ENCODE measurements at places on chromosomes 1 and 21.

- no peak for DNase-seq
These were observed 24.7 kb downstream of the KNCN start for GRCh38 chr1:46526691-46527291.

- peak; percentile 54 for DNase-seq
These were observed 9.7 kb upstream of the COL8A2 start for GRCh38 chr1:36134505-36135329.

GRCh38 chr21:42381347-42381984, 14.4 kb downstream of the TMPRSS3 start:
- peak; percentile 58 for DNase-seq

DNA sequence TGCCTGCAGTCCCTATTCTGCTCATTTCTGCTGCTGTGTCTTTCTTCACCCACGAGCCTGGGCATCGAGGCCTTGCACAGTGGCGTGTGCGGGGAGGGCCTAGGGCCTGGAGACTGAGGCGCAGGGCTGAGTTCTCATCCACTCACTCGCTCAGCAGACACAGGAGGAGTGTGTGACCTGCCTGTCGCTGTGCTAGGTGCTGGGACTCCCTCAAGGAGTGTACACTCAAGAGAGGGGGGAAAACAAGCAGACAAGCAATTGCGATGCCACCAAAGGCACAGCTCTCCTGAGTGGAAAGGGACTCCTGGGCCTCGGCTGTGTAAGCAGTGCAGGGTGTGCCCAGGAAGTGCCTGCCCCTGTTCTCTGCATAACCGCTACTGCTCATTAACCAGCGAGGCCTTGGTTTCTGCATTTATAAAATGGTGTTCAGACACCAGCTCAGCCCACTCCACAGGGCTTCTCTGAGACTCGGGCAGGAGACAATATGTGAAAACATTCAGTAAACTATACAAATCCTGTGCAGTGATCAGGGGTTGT, 4.2 kb downstream of the RD3 start:
- no peak for DNase-seq

GRCh38 chr1:235058695-235059094, 69.9 kb downstream of the TOMM20 start:
- no peak for DNase-seq

DNA sequence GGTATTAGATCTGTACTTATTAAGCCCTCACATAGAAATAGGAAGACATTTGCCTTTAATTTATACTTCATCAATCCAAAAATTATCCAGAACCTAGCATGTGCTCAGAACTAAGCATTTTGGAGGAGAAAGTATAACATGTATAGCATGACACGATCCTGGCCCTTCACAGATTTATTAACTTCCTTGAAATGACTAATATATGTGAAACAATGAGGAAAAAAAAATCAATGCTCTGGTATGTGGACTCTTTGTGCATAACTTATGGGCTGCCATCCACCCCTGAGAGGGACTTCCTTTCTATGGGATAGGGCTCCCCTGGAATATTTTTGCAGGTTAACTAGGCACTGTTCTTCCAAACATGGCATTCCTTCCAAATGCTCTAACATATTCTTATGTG, 36.6 kb downstream of the CCDC185 start:
- no peak for DNase-seq

DNA sequence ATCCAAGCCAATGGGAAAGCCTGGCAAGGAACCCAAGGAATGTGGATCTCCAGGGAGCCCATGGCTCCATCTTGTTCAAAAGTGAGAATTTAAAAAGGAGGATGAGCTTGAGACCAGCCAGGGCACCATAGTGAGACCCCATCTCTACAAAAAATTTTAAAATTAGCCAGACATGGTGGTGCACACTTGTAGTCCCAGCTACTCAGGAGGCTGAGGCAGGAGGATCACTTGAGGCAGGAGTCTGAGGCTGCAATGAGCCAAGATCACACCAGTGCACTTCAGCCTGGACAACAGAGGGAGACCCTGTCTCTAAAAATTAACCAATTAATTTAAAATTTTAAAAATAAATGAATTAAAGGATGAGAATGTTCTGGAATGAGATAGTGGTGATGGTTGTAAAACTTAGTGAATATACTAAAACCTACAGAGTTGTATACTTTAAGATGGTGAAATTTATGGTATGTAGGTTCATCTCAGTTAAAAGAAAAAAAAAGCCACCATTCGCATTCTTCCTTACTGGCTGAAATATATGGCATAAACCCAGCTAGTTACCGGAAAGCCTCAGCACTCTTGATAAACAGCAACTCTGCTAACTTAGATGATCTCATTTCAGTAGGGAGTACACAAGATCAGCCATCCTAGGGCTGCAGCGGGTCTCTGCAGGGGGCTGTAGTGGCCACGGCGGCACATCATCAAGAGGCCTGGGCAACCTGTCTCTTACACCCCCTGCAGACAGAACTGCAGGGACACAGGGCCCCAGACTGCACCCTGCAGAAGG, 48.3 kb upstream of the H6PD start:
- DNase-seq, result no peak

GRCh38 chr1:31346785-31347184, 26.1 kb downstream of the FABP3 start:
- no peak for DNase-seq

DNA sequence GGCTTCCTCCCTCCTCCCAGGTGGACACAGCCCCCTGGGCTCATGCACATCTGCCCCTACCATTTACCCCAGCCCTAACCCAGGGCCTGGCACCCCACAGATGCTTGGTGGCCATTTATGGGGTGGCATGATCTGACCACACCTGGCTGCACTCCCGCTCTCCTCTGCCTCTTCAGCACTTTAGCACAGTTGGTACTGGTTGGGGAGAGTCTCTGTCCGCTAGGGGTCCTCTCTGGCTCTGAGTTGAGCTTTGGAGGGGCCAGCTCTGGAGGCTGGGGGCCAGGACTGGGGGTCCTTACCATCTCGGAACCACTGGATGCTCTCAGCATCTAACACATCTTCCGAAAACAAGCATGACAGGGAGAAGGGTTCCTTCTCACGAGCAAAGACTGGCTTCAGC, 17.4 kb downstream of the MYOM3 start:
- no peak for DNase-seq

GRCh38 chr21:38376693-38377092, 119.9 kb downstream of the KCNJ15 start:
- DNase-seq, result no peak

- no peak for DNase-seq
These were observed 111.8 kb upstream of the USH2A start for GRCh38 chr1:216535059-216535458.

GRCh38 chr1:157948312-157949073, 45.0 kb upstream of the KIRREL1 start:
- DNase-seq, result peak; percentile 82

GRCh38 chr1:61077676-61078541, 4.5 kb upstream of the NFIA start:
- peak; percentile 100 for DNase-seq

GRCh38 chr1:153630384-153630783, 2.1 kb downstream of the S100A1 start:
- DNase-seq, result no peak

DNA sequence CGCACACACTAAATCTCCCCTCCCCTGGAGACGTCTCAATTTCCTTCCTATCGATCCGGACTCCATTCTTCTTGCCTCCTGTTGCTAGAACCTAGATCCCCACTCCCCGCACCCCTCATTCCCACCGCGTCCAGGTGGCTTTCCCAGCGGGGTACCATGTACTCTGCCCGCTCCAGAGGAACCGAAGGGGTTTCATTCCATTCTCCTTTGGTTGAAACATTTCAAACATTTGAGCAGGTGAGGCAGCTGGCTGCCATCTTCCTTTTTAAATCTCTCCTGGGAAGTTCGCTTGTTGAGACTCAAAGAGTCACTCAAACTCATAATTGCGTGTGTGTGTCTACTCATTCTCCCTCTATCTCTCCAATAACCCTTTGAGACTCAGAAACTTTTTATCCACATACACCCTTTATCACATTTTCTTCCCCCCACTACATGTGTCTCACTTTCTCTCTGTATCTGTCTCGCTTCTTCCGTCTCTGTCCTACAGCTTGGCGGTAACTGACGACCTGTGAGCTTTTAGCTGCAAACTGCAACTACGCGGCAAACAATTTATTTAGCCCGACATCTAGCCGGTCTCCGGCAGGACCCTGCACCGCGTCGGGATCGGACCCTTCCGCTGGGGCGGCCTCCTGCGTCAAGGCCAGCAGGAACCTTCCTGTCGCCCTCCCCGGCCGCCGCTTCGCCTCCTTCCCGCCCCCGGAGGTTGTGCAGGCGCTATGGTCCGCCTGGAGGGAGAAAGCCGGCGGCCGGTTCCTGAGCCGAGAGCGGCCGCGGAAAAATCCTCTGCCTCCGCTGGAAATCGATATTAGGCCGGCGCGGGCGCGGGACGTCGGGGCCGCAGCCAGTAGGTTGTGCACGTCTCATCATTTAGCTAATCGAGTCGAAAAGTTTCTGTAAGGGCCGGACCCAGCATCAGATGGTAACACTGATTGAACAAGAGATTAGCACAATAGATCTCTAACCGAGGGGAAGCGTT, 3.0 kb upstream of the FOXD3 start:
- no peak for DNase-seq

DNA sequence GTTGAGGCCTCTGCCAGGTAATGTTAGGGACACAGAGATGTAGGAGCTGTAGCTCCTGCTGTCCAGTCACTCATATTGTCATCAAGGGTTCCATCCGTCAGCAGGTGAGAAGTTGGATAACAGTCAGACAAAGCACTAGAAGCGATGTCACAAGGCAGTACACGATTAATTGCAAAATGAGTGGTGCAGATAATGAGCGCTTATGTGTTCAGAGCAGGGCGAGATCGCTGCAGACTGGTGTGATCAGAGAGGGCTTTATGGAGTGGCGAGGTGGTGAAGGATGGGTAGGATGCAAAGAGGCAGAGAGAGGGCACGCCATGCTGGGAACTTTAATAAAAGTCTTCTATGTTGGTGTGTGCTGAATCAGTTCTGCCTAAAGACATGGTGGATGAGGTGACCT, 8.8 kb downstream of the TMCC2 start:
- DNase-seq, result no peak

GRCh38 chr1:29546496-29546895, 310.2 kb downstream of the PTPRU start:
- no peak for DNase-seq

DNA sequence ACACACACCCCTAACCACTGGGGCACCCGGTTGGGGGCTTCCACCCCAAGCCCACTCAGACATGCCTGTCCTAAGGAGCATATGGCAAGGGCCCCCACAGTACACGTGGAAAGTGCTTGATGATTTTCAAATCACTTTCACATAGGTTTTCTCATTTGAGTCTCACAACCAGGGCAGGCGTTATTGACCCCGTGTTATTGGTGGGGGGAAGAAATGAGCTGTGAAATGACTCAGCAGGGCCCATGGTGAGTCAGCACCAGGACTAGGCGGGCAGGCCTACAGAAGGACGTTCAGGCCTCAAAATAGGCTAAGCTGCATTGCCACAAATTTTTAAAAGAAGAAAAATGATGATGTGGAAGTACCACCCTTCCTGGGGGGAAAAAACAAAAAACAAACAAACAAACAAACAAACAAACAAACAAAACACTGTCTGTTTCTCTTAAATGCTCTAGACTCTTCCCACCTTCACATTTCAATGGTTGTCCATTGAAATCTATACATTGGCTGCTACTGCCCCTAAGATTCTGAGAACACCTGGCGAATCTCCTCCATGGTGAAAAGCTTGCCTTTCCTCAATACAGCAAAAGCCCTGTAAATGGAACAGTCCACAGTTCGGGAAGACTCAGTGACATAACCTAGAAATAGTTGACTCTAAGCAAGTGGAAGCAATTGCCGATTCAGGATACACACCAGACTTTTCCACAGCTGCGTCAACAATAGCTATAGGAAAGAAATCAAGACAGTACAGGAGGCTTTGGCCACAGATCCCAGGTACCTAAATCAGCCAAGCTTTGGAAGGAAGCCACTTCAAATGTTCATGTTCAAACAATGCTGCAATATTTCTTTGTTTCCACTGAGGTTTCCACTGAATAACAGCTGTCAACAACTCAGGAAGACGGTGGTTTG, 234.7 kb downstream of the TOMM20 start:
- no peak for DNase-seq

GRCh38 chr1:57192222-57192621, 226.4 kb upstream of the C8B start:
- no peak for DNase-seq

DNA sequence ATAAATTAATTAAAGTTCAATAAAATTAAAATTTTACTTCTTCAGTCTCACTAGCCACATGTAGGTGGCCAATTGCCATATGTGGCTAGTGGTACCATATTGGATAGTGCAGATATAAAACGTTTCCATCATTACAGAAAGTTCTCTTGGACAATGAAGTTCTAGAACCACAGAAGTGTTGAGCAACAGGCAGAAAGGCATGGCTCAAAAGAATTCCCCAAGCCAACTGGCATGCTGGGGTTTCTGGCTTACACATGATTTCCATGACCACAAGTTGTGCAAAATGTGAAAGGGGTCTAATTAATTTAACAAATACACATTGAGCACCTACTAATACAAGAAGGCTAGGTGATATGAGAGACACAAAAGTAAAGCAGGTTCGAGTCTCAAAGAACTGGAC, 72.2 kb upstream of the CDC42BPA start:
- no peak for DNase-seq

All from NAMALWA (cell line).